ENCODE measurements at places on chromosomes 2 and 18.

DNA sequence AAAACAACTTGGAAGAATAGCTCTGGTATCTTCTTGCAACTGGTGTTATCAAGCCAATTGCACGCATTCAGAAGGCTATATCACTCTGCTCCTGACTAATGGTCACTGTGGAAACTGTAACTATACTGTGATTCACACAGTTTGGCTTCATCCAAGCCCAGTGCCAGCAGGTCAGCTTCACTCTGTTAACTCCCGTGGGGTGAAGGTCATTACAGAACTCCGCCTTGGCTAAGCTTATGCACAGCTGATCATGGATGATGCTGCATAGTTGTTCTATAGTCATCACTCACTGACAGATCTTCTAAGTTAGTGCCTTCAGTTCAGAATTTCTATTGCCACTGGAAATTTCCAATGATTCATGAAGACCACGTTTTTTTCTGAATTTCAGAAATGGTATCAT is 497.2 kb upstream of the NETO1 start:
- no peak for DNase-seq

DNA sequence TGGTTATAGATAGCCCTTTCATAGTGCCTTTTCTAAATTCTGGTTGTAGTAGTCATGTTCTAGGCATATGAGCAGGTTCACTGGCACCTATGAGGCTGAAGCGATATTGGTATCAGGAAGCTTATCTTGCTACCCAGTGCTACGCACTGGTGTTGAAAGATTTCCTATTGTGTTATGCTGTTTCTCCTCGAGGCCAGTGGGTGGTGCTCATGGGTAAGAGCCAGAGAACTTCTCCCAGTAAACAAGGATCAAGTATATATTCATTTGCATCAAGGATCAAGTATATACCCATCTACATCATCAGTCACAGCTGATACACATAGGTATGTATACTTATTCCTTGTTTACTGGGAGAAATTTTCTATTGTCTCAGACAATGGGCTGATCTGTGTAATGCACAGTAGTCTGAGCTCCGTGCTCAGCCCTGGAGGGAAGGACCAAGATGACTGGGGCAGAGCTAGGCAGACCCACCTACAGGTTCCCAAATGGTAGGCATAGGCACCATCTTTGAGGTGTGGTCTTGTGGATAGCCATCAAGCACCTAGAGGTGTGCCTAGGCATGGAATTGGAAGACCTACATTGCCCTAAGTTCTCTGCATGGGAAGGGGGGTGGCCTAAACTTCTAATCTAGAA is 101.2 kb upstream of the GALNT13 start:
- no peak for DNase-seq

GRCh38 chr2:44668336-44668735 is 273.2 kb upstream of the SIX3 start:
- DNase-seq: no peak

- no peak for DNase-seq
These were observed 45.3 kb upstream of the RFX8 start for GRCh38 chr2:101520246-101520645.

DNA sequence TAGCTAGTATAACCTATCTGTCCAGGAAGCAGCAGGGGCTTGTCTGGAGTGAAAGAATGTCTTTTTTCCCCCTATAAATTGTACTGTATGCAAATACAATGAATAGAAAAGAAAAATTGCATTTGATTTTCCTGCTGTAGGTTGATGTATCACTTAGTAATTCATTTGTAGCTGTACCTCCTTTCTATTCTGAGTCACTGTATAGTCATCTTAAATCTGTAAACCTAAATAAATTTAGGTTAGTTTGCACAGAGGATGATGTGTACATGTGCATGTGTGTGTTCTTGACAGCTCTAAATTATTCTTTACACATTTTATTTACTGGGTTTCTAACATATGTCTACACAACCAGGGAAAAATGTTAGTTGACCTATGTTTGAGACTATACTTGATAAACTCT is 478.7 kb upstream of the CNTNAP5 start:
- no peak for DNase-seq

DNA sequence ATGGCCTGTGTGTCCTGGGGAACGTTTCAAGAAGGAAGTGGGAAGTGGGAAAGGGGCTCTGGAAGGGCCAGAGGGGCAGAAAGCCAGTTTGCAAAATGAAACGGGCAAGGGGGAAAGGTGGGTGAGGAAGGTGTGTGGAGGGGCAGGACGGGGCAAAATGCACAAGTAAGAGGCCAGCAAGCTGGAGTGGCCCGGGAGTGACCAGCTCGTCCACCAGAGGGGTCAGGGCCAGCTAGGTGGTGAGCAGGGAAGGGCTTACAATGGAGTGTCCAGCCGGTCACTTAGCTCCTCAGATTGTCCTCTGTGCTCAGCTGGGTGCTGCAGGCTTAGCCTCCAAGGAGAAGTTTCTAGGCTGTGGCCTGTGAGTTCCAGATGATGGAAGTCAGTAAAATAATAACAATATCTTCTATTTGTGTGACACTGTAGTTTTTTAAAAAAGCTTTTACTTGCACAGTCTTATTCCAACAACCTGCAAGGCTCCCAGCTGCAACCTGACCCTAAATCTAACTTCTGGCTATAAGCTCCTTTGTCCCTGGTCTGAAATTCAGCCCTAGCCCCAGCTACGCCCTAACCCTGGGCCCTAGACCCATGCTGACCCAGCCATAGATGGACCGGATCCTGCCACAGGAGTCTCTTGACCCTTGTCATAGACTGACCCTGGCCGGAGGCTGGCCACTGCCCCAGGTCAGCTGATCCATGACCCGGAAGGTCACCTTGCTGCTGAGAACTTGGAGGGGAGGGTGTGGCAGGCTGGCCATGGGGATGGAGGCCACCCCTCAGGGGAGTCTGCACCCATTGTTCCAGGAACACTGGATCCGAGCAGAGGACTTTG is 29.2 kb downstream of the MYO7B start:
- DNase-seq: no peak

GRCh38 chr2:189260361-189260814 is 80.8 kb upstream of the COL5A2 start:
- DNase-seq: no peak

- DNase-seq: no peak
These were observed 74.4 kb upstream of the TRIB2 start for GRCh38 chr2:12642332-12642731.

DNA sequence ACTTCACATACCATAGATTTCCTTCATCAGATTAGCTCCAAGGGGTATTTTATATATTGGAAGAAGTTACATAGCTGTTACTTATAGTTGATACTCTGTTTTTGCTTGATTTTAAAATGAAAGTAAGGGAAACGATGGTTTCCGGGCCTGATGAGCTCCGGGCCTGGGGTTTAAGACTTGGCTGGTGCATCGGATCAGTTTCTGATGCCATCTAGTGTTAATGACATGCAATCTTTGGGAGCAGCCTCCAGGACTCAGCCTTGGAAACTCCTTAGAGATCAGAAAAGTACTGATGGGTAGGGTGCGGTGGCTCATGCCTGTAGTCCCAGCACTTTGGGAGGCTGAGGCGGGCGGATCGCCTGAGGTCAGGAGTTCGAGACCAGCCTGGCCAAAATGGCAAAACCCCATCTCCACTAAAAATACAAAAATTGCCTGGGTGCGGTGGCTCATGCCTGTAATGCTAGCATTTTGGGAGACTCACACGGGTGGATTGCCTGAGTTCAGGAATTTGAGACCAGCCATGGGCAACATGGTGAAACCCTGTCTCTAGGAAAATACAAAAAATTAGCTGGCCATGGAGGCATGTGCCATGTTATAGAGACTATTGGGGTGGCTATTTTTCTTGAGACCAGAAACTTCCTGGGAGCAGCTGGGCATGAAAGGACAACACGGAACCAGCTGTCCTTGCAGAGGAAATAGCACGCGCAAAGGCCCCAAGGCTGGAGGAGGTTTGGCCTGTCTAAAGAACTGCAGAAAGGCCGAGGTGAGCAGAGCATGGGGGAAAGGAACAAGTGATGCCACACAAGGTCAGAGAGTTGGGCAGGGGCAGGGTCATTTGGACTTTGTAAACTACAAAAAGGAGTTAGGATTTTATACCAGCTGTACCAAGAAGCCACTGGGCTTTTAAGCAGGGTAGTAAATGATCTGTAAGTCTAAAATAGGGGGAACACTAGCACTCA is 46.9 kb upstream of the CNOT11 start:
- DNase-seq: no peak

DNA sequence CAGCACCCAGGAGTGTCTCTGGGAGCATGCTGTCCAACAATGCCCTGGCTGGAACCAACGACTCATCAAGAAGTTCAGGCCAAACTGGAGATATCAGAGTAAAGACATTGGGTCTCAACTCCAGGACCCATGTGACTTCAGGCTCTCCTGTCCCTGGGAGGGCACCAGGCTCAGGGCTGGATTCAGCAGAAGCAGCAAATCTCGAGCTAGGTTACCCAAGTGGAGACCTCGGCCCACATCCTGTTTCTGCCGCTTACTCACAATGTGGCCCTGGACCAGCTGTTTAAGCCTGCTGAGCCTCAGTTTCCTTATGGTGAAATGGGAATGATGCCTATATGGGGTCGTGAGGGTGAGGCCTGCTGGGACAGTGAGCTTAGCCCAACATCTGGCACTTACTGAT is 9.3 kb upstream of the OTOF start:
- no peak for DNase-seq

DNA sequence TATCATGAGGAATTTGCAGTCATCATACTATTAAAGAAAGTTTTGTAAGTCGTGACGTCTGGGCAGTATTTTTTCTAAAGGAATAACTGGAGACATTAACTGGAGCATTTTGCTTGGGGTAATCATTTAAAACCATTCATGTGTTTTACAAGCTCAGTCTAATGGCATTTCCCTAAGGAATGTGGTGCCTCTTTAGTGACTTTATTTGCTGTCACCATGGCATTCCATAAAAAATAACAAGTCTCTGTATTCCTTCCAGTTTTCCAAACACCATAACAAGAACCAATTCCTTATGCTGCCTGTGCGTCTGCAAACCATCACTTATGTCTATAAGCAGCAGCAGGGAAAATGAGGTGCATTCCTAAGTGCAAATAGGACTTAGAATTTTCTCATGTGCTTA is 82.8 kb downstream of the EPB41L3 start:
- no peak for DNase-seq

GRCh38 chr2:217162533-217162932 is 302.7 kb upstream of the TNP1 start:
- DNase-seq: no peak

DNA sequence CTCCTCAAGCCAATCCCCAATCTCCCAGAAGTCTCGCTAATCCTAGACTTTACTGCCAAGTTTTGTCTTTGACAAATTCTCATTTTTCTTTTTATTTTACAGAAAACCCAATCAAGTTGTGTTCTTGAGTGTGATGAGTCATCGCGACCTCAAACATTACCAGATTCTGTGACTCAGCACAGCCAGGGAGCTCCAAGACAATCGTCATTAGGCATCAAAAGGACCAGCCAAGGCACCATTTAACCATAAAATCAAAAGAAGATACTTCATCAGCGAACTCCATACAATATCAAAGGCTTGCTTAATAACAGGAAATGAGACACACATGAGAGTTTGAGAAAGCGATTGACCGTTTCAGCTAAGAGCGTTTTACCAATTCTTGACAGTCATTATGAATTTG is 146.2 kb upstream of the AGAP1 start:
- DNase-seq: no peak

GRCh38 chr18:22507055-22507454 is 89.3 kb upstream of the CTAGE1 start:
- no peak for DNase-seq

DNA sequence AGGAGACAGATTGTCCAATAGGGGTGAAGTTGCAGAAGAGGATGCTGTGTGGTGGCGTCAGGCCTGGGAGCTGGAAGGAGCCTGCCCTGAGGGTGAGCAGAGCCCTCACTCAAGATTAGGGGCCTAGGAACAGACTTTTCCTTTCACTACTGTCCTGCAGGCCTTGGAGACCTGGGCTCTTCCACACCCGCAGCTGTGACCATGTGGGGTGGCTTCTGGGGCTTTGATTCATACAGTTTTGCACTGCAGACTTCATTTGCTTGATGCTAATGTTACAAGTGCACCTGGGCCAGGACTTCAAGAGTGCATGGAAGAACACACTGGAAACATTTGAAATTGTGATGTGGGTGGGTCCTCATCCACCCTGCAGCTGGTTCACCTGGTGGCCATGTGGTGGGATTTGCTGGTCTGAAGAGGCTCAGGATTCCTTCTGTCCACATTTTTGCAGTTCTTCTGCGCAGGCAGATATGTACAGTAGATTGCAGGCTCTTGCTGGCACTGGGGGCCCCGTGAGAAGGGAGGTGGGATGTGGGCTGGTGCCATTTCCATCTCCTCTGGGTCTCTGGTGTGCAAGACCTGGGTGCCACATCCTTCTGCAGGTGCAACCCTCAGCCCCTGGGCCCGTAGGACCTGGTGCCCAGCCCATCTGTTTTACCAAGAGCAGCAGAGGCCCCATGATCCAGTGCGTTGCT is 9.9 kb downstream of the GLI2 start:
- DNase-seq: no peak

GRCh38 chr2:121696410-121696930 is 40.2 kb downstream of the NIFK start:
- no peak for DNase-seq

Measured in T-helper 2 cell (primary cell).